ENCODE measurements at places on chromosomes 3 and 15.

- no peak for DNase-seq
These were observed 124.8 kb upstream of the GOLIM4 start for GRCh38 chr3:168220556-168220955.

GRCh38 chr15:63858881-63859280 is 25.1 kb upstream of the HERC1 start:
- DNase-seq, result no peak

- DNase-seq, result no peak
These were observed 32.2 kb upstream of the ABHD17C start for GRCh38 chr15:80662757-80663553.

- no peak for DNase-seq
These were observed 5.1 kb upstream of the VHL start for GRCh38 chr3:10136426-10137005.

GRCh38 chr3:44885618-44886017 is 11.2 kb downstream of the TGM4 start:
- no peak for DNase-seq

GRCh38 chr3:49799761-49800160 is at the start of gene CDHR4:
Gene CDHR4 (minus strand): TSS chr3:49799873. CDS start chr3:49799812, 61 bp downstream.
- no peak for DNase-seq

DNA sequence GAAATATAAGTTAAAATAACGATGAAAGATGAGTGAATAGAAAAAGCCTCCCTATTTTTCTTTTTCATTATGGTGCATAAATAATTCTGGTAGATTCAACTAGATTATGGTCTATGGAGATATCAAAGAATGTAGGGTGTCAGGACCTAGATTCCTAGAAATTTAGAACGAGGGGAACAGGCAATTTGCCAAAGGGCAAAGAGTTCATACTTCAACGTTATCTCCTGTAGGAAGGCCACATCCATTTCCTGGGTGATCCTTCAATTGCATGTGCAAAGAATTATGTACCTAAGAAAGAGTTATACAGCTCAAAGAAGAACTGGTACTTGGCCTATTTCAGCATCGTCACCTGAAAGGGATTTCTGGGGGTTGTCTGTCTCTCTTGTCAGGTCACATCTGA is 351.8 kb downstream of the FOXP1 start:
- no peak for DNase-seq

DNA sequence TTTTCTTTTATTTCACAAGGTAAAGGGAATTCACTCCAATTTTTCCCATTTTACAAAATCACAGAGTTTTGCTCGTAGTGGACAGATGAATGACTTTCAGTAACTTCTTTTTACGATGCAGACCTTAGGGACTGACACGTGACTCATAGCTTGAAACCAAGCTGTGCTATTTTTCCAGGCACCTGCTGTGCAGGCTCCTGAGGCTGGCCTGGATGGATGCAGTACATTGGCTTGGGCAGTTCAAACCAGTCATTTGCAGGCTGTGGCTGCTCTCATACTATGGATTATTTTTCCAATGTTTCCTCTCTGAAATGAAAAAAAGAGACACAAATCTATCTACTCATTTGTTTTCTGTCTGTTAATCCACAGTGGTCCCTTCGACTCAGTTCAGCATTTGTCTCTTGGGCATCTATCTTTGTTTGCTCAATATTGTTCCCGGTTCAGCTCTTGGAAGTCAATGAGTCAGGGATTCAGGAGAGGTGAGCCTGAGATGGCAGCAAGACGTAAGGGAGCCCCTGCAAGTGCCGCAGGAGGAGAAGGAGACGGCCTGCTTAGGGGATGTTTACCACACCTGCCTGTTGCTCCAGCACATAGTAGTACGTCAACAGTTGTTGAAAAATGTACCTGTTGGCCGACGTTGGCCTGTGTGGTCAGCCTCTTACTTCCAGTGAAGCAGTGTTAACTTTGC is 92.8 kb downstream of the SV2B start:
- DNase-seq, result no peak

GRCh38 chr15:77144026-77144425 is 73.1 kb upstream of the TSPAN3 start:
- no peak for DNase-seq

GRCh38 chr3:54574906-54575617 is 352.8 kb downstream of the LRTM1 start:
- DNase-seq, result no peak

GRCh38 chr3:27119639-27120038 is 249.5 kb downstream of the NEK10 start:
- DNase-seq, result no peak

DNA sequence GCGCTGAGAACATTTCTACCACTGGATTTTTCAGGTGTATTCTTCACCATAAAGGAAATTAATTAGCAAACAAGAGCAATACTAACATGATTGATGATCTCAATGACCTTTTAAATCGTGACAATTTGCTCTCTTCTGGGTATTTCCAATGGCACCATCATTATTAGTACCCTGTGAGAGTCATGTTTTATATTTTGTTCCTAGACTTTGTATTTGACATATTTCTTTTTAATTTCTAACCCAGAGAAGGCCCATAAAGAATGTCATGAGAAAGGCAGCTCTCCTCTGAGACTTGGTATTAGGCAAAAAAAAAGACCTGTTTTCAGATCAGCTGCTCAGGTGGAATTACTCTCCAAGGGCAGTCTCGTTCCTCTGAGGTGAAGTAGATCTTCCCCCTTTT is 1253.4 kb downstream of the ROBO2 start:
- DNase-seq, result no peak

DNA sequence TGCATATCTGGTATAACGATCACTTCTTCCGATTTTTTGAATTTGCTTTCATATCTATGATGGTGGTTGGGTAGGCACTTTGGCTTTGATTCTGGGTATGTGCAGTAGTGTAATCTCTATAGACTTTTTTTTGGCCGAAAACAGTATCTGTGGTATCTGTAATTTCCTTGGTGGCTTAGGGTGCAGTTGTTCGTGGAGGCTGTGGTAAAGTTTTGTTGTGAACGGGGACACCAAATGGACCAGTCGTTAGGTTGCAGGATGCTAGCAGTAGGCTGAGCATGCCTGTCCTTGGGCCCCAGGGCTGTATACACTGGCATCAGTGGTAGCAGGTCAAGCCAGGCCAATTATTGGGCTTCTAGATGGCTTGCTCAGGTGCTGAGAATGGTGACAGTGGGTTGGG is 55.2 kb downstream of the CCDC66 start:
- DNase-seq, result no peak

DNA sequence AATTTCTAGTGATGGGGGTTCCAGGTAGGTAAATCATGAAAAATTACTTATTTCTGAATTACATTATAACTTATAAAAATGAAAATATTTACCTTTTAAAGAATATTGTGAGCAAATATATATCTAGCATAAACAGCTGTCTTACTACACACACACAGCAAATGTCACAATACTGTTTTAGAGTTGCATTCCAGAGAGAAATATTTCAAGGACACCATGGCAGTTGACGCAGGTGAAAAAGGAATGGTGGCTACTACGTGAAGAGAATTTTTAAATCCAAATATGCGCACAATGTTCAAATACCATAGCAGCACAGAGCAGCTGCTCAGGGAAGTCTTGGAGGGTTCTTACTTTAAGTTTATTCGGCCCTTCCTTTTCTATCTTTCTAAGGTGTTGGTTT is 356.2 kb downstream of the CGGBP1 start:
- DNase-seq, result no peak

DNA sequence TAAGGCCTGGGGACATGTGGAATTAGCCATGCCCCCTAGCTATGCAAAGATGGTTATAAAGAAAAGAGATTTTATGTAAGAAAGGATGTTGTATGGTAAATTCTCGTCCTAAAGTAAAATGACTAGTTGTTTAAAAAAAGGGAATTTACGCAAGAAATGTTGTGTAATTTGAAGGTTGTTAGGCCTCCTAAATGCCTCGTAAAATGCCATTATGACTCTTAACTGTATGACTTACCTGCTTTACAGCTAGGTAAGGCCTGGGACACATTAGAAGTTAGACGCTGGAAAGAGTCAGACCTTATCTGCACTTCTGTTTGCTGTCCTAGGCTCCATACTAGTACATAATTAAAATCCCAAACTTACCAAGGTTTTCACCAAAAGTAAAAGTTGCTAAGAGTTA is 17.5 kb upstream of the HHATL start:
- no peak for DNase-seq

DNA sequence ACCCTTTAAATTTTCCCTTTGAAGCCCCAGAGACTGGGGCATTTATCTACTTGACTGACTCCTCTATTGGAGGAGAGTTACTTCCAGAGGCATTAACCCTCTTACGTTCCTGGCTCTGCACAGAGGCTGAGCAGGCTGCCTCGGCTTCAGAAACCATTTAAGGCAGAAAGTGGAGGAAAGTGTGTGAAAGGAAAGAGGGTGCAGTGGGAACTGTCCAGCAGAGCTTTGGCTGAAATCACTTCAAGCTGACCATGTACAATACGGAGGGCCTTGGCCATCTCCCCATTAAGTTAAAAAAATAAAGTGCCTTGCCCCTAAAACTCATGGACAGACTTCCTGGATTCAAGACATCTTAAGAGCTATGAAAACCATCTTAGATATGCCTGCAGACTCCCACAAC is 238.7 kb downstream of the SV2B start:
- no peak for DNase-seq

DNA sequence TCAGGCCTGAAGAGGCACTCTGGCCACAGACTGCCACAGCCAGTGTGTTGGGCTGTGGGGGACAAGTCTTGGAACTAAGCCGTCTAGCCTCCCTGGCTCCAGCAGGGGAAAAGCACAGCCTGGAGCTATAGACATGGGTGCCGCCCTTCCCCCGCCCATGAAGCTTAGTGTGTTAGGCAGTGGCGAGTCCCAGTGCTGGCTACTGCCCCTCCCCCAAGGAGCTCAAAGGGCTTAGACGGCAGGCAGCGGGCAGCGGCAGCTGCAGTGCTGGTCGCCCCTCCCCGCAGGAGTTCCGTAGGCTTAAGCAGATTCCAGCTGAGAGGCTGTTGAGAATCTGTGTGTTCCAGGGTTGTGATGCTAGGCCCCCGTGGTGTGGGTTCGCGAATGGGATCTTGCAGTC is 135.8 kb upstream of the RORA start:
- no peak for DNase-seq

GRCh38 chr3:137762674-137763593 is 1.2 kb upstream of the SOX14 start:
- DNase-seq, result no peak

DNA sequence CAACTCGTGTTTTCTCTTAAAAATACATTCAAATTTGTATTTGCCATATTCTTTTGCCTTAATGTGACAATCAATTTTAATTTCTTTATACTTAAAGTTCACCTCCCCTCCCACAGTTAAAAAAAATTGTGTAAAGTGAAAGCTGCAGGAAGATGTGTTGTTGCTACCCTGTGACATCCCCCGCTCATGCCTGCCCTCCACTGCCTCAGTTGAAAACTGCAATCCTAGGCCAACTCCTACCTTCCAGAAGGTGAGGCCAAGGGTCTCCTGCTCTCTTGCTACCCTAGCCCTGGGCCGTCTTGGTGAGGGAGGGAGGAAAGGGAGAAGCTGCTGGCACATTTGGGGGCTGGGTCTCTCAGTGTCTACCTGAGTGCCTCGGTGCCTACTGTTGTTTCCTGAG is 57.0 kb upstream of the CMTM7 start:
- no peak for DNase-seq

- no peak for DNase-seq
These were observed 33.2 kb downstream of the SLC25A26 start for GRCh38 chr3:66253790-66254620.

All from stimulated activated CD8-positive, alpha-beta memory T cell treated with anti-CD3 and anti-CD28 coated beads, Interleukin-4, amount 100 ng/mL, for 1 hour (primary cell).